ENCODE measurements at places on chromosomes 12 and 14.

DNA sequence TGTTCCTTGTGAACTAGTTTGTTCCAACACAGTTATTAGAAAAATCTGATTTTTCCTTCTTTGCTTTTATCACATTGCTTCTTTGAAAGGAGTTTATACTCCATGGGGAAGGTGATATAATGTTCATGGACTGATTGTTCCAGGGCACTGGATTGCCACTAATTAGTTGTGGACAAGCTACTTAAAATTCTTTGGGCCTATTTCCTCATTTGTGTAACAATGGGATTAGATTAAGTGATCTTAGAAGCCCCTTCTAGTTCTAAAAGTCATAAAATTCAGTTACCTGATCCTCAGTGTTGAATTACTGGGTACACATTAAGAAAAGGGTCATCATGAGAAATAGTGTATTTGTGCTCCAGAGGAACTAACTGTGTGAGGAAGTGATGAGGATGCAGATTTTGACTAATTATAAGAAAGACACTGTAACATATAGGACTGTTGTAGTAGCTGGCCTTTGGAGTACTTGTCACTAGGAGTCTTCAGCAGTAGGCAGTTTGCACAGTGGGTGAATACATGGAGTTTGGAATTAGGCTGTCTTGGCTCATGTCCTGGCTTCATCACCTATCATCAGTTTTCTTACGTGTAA is 82.2 kb downstream of the MIA2 start:
- no peak for DNase-seq

GRCh38 chr14:91048265-91048664 is 12.2 kb downstream of the RPS6KA5 start:
- DNase-seq, result no peak

- DNase-seq, result no peak
These were observed 77.4 kb downstream of the TMTC1 start for GRCh38 chr12:29706311-29706710.

GRCh38 chr12:26287671-26288381 is 92.5 kb downstream of the SSPN start:
- no peak for DNase-seq

DNA sequence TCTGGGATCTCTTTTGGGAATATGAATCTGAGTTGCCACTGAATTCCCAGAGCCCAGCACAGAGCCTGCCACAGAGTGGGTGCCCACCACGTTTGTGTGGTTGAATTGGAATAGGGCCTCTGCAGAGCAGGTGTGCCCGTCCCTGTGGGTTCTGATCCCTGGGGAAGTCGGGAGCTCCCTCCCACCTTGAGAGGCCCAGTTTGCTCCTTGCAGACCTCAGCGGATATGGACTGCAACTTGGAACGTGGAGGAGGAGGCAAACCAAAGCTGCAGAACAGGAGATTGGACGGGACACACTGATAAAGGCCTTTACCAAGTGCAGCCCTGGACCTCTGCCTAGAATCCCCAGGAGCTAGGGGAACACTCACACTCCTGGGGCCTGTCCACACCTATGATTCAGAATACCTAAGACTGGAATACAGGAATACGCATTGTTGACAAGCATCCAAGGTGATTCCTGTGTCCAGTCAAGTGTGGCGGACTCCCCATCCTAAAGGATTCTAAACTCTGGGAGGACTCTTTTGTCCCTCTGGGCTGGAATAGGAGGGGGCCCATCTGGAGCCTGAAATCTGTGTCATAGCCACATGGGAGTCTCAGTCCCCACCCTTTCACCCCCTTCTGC is 2.4 kb downstream of the KRT76 start:
- no peak for DNase-seq

DNA sequence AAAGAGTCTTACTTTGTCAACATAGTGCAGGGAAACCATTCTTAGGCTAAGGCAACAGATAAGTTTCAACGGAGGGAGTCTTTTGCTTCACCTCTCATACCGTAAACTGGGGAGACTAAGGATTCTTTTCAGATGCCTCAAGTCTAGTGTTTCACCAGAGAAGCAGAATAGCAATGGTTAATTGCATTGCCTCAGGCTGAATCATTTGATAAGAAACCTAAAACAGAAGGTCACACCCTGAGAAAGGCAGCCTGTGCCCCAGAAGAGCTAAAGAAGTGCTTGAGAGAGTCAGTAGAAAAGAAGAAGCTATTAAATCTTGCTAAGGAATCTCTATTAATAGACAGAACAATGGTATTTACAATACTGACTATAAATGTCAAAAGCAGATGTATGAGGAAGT is 21.8 kb upstream of the ATXN7L3B start:
- no peak for DNase-seq

- DNase-seq, result no peak
These were observed 300.1 kb downstream of the AKAP6 start for GRCh38 chr14:32629236-32629635.

GRCh38 chr12:52046859-52047258 is 4.4 kb upstream of the NR4A1 start:
- no peak for DNase-seq
